Esophagus muscularis mucosa (tissue), 4 donors: ENCODE measurements at places on chromosomes 2 and 18. TPM values are rescaled to one million over a fixed set of nuclear protein-coding genes. Genes with fewer than 3 reads are reported as not detected.

HRH4 gene
- 0.13 TPM for total RNA-seq

MYO3B gene
- not detected for total RNA-seq

IGFBP2 gene
- 446 TPM for total RNA-seq

LYPD6 gene
- 1.2 TPM for total RNA-seq

ZEB2 gene
- 68.3 TPM for total RNA-seq

CYP27A1 gene
- total RNA-seq: 24.8 TPM

STRADB gene
- total RNA-seq: 14.5 TPM

SLC9A2 gene
- total RNA-seq: 0.17 TPM

C2orf80 gene
- not detected for total RNA-seq

SLC19A3 gene
- 1.5 TPM for total RNA-seq

SOCS6 gene
- total RNA-seq: 19.1 TPM

CHST9 gene
- 0.86 TPM for total RNA-seq

ANTXR1 gene
- 86.3 TPM for total RNA-seq

DYSF gene
- total RNA-seq: 17.5 TPM

DARS1 gene
- 98.8 TPM for total RNA-seq

CABYR gene
- 3.3 TPM for total RNA-seq

RAX gene
- total RNA-seq: not detected

AQP12B gene
- total RNA-seq: not detected

REEP1 gene
- total RNA-seq: 76.2 TPM

CCDC138 gene
- total RNA-seq: 1.8 TPM

TRIM43 gene
- not detected for total RNA-seq

CENPA gene
- not detected for total RNA-seq

BCL11A gene
- 3.5 TPM for total RNA-seq

GALNT13 gene
- total RNA-seq: 0.50 TPM

RPRM gene
- 8.6 TPM for total RNA-seq

ARHGAP15 gene
- 7.1 TPM for total RNA-seq
